ENCODE measurements at places on chromosomes 3 and 15. TPM values are rescaled to one million over a fixed set of nuclear protein-coding genes. Genes with fewer than 3 reads are reported as not detected.

The ARHGAP31 gene
- 2.4 TPM for total RNA-seq

The CPN2 gene
- not detected for total RNA-seq

The HES1 gene
- 4.0 TPM for total RNA-seq

The TLR9 gene
- under 0.01 TPM for total RNA-seq

The GOLGA8F gene
- not detected for total RNA-seq

The FOXL2 gene
- total RNA-seq: under 0.01 TPM

The ANKDD1A gene
- 6.2 TPM for total RNA-seq

The CYP11A1 gene
- total RNA-seq: not detected

The DUOXA2 gene
- total RNA-seq: under 0.01 TPM

The SI gene
- total RNA-seq: not detected

The CPNE9 gene
- total RNA-seq: 0.81 TPM

The REC114 gene
- total RNA-seq: not detected

The PIGB gene
- total RNA-seq: 11.8 TPM

The ST3GAL6 gene
- total RNA-seq: 2.7 TPM

The ZNF660 gene
- 4.8 TPM for total RNA-seq

The RYK gene
- 27.2 TPM for total RNA-seq

The PLIN1 gene
- under 0.01 TPM for total RNA-seq

- no peak for DNase-seq
Observed at GRCh38 chr3:123349201-123349535, 99.7 kb downstream of the ADCY5 start.

- DNase-seq: no peak
Observed at GRCh38 chr3:43213631-43214030, 72.7 kb upstream of the SNRK start.

DNA sequence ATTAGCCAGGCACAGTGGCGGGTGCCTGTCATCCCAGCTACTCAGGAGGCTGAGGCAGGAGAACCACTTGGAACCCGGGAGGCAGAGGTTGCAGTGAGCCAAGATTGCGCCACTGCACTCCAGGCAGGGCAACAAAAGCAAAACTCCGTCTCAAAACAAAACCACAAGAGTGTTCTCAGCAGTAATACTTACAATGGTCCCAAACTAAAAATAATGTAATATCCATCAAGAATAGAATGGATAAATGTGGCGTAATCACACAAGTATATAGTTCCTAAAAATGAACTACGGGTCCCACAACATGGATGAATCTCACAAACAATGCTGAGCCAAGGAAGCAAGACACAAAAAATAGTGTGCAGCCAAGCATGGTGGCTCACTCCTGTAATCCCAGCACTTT, 39.2 kb downstream of the STAG1 start:
- DNase-seq: no peak

GRCh38 chr15:93209690-93210445, 120.9 kb upstream of the RGMA start:
- DNase-seq: no peak

- no peak for DNase-seq
Observed at GRCh38 chr3:148914936-148915690, 50.0 kb downstream of the CPA3 start.

DNA sequence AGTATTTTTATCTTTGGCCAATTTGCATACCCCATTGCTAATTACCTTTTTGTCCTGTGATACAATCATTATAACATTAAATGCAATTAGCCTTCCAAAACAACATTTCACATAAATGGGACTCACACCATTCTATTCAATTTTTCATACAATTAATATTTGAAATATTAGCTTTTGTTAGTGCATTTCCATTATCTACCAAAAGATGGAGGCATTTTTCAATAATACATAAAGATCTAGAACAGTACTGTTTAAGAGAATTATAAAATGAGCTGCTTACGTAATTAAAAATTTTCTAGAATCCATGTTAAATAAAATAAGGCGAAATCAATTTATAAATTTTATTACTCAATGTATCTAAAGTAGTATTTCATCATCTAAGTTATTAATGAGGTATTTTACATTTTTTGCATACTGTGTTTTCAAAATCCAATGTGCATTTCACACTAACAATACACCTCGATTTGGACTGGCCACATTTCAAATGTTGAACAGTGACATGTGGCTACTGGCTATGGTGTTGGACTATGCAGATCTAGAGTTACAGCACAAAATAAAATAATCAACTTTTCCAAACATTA, 74.3 kb downstream of the TJP1 start:
- DNase-seq: peak; percentile 44

DNA sequence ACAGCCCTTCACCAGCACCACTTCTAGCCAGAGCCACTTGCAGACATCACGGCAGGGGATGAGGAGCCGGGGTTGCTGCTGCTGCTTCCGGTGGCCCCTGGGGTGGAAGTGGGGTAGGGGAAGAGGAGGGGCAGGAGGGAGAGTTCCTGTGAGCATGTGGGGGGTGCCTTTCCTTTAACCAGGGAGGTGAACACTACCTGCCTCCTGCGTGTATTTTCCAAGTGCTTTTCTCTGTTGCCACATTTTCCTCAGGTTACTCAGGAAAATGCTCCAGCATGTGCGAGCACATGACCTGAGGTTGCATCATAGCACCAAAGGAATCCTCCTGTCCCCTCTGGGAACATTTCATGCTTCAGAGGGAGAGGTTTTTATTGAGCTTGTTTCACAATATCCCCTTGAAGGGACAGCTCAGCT, 12.2 kb upstream of the SACM1L start:
- no peak for DNase-seq

GRCh38 chr3:143314251-143315093, 194.9 kb downstream of the CHST2 start:
- no peak for DNase-seq

- DNase-seq: no peak
Observed at GRCh38 chr3:158431829-158432228, 139.2 kb upstream of the MLF1 start.

- DNase-seq: no peak
Observed at GRCh38 chr3:71784914-71785531, at the start of gene PROK2. PROK2 (minus strand) TSS chr3:71785148; CDS start chr3:71785052, 96 bp downstream.

- no peak for DNase-seq
Observed at GRCh38 chr3:68764554-68764953, 167.8 kb downstream of the TAFA4 start.

DNA sequence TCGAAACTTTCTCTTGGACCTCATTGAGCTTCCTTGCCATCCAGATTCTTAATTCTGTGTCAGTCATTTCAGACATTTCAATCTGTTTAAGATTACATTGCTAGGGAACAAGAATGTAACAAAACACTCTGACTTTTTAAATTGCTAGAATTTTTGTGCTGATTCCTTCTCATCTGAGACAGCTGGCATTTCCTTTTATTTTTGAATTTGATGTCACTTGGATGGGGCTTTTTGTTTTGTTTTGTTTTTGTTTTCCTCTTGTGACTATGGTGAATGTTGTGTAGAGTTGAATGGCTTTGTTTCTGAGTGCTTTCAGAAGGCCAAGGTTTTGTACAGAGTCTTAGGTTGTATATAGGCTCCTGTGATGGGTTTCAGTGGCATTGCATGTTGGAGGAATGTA, 1129.3 kb downstream of the NAALADL2 start:
- no peak for DNase-seq

GRCh38 chr3:122921791-122922651, 105.5 kb downstream of the SEMA5B start:
- peak; percentile 59 for DNase-seq

GRCh38 chr3:108940166-108940565, 13.5 kb downstream of the GUCA1C start:
- no peak for DNase-seq

DNA sequence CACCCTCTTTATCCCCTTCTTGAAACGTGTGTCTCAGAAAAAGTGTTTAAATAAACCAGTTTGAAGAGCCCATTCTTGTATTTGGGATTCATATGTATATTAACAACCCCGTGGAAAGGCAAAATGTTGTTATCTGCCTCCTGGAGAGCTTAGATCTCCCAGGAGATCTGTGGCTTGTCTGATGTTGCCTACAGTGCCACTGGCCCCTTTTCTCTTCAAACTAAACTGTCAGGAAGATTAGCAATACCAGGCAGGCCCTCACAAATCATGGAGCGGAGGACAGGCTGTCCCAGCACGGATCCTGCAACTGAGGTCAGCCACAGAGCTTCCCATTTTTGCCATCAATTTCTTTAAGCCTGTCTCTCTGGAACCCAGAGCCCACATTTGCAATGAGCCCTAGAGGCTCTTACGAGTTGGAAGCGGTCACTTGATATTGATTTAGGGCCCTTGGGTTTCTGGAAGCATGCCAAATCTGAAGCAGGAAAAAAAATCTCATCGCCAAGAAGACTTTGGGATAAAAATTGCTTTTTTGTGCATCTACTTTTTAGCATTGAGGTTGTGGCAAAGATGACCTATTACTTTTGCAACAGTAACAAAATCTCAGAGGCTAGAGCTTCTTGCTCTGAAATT, 234.1 kb downstream of the OPA1 start:
- no peak for DNase-seq

- no peak for DNase-seq
Observed at GRCh38 chr3:149470381-149470780, 4.1 kb upstream of the TM4SF4 start.

DNA sequence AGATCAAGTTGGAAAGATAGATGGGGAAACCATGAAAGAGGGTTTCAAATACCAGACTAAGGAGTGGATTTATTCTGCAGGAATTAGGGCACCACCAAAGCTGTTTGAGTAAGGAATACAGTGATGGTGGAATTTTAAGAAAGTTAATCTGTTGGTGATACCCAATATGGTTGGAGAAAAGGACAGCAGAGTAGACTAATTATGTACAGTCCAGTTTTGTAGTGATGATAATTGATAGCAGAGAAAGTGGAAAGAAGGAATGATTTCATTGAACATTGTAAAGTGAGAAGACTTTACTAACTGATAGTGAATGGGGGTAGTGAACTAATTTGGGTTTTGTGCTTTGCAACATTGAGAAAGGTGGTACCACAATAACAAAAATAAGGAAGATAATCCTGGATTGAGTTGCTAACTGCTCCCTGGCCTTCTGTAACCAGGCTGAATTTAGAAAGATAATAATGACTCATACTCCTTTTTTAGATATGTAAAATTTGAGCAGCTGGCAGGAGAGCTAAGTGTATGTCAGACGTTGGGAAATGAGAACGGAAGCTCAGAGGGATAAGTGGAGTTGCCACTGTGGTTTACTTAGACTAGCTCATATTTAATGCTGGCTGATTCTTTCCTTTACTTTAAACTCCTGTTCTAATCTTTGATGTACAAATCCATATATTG, 16.9 kb downstream of the TCAIM start:
- peak; percentile 4 for DNase-seq

DNA sequence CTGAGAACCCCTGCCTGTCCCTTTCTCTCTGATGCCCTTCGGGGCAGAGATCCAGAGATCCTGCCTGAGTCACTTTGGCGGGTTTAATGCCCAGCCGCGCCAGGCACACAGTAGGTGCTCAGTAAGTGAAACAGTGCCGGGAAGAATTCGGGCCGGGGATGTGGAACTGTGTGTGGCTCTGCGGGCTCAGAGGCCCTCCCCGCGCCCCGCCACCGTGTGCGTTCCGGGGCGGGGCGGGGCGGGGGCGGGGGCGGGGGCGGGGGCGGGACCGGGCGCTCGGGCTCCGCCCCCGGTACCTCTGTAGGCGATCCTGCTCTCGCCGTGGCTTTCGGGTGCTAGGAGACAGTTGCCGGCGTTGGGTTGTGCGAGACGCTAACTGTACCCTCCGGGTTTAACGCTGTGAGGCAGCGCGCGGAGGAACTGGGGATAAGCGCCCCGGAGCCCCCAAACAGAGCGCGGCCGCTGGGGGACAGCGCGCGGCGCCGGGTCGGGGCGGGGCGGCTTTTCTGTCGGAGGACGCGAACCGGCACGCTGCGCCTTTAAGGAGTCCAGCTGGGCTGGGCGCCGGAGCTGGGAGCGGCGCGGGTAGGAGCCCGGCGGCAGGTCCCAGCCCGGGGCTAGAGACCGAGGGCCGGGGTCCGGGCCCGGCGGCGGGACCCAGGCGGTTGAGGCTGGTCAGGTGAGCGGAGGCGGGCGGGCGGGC, at the start of gene ABHD6:
TSS of gene ABHD6 (plus strand) at position 555 of the 703 bp plus-strand sequence. CDS start 18,795 bp downstream, outside the sequence.
- peak; percentile 81 for DNase-seq

GRCh38 chr3:197306374-197307086, 8.1 kb upstream of the DLG1 start:
- DNase-seq: no peak

DNA sequence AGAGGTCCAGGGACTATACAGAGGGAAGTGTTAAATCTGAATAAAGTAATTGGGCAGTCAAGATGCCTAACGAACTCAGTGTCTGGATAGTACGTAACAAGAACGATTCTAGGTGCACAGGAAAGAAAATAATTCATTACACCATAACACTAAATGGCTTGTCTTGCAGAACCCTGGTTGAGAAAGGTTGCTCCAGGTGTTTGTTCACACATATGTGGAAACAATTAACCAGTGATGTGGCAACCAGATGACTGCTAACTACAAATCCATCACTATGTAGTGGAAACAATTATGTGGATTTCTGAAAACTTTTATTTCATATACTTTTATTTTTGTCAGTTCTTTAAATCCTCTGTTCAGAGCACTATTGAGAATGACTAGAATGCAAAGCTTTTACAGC, 10.4 kb upstream of the HDC start:
- DNase-seq: no peak

DNA sequence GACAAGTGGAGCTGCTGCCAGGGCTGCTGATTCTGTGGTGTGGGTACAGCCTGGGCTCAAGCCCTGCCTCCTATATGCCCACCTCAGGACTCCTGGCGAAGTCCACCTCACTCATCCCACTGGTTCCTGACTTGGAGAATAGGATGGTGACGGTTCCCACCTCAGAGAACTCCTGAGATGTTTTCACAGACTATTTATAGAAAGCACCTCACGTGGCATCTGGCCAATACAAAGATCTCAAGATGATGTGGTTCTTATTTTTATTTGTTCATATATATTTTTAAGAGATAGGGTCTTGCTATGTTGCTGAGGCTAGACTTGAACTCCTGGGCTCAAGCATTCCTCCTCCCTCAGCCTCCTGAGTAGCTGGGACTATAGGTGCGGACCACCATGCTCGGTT, 236.9 kb upstream of the BHLHE40 start:
- no peak for DNase-seq

- no peak for DNase-seq
Observed at GRCh38 chr3:197598404-197598980, 42.7 kb upstream of the BDH1 start.

DNA sequence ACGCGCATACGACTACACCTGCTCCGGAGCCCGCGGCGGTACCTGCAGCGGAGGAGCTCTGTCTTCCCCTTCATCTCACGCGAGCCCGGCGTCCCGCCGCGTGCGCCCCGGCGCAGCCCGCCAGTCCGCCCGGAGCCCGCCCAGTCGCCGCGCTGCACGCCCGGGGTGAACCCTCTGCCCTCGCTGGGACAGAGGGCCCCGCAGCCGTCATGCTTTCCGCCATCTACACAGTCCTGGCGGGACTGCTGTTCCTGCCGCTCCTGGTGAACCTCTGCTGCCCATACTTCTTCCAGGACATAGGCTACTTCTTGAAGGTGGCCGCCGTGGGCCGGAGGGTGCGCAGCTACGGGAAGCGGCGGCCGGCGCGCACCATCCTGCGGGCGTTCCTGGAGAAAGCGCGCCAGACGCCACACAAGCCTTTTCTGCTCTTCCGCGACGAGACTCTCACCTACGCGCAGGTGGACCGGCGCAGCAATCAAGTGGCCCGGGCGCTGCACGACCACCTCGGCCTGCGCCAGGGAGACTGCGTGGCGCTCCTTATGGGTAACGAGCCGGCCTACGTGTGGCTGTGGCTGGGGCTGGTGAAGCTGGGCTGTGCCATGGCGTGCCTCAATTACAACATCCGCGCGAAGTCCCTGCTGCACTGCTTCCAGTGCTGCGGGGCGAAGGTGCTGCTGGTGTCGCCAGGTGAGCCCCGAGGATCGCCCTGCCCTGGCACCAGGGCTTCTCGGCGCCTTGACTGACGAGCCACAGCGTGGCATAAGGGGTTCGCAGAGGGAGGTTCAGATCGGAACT, 420 bp downstream of the SLC27A2 start:
- DNase-seq: peak; percentile 35

GRCh38 chr3:47741925-47742324, 39.8 kb downstream of the SMARCC1 start:
- DNase-seq: no peak

Measured in hematopoietic multipotent progenitor cell (in vitro differentiated cells).